ENCODE measurements at places on chromosomes 1 and 21. TPM values are rescaled to one million over a fixed set of nuclear protein-coding genes. Genes with fewer than 3 reads are reported as not detected.

GRCh38 chr1:19405761-19406487 lies 79.4 kb downstream of the CAPZB start:
- peak; percentile 90 for ATAC-seq

- peak; percentile 95 for ATAC-seq
Observed at GRCh38 chr1:26900001-26900814, at the start of gene GPATCH3. Gene GPATCH3 (minus strand): TSS chr1:26900467. CDS start chr1:26900442, 25 bp downstream.

DNA sequence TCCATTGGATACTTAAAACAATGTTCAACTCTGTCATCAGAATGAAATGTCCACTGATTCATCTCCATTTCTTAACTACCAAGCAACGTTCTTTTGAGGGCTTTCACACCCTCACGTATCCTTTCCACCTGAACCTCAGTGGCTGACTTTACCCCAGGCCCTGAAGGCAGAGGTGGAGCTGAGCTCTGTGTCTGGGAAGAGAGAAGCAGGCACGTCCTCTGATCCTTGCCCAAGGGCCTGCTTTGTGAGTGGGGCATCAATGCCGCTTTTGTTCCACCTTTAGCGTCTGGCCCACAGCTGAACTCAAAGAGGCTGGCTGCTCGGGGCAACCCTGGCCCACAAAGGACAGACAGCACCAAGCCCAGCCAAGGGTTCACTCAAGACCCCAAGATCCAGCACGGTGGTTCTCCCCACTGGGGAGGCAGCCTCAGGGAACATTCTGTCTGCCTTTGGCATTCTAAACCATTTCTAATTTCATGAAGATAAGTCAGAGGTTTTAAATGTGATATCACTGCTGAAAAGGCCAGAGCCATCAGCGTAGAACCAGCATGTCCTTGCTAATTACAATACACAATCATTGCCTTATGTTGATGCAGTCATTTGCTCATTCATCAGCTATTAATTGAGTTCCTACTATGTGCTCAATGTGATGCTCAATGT lies 126.0 kb upstream of the UBE2U start:
- no peak for ATAC-seq

The FCGR1A gene
- 0.96 TPM for total RNA-seq

DNA sequence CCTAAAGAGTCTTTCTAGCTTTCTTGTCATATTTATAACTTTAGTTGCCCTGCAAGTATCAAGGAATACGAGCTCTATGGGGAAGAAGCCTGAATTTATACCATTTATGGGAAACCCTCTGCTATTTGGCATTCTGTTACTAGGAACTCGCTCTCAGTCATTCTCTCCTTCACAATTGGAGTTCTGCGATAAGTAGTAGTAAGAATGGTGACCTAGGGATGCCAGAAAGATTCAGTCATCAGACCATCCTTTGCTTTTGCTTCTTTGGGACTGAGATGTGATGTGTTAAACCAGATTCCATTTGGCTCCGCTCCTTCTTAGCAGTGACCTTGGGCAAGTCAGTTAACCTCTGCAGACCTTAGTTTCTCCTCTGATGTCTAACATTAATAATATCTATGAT lies 256.5 kb downstream of the FGGY start:
- no peak for ATAC-seq

DNA sequence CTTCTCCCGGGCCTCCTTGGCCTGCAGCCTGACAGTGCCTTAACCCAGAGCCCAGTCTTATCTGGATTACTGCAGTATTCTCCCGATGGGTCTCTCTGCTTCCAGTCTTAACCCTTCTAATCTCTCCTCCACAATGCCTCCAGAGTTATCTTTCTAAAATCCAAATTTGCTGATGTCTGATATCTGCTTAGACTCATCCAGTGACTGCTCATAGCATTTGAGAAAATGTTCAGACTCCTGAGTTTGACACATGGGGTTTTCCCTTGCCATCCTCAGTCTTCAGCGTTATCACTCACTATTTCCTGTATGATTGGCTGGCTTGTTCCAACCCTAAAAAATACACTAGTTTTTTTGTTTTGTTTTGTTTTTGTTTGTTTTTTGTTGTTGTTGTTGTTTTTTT lies 102.0 kb downstream of the FMN2 start:
- no peak for ATAC-seq

The LEPROT gene
- total RNA-seq: 29.6 TPM

The SMPDL3B gene
- total RNA-seq: 0.25 TPM

DNA sequence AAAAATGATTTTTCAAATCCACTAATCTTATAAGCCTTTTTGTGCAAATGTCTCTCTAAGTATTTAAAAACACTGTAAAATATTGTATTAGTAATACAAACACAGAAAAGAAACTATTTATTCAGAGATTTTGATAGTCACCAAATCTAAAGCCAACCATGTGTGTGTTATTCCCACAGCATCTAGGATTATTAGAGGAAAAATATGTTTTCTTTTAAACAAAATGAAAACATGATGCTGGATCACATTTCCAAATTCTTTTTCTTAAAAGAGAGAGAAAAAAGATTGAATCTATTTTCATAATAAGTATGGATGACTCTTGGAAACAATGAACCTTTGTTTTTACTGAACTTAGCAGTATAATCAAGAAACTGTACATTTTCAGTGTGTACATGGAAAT lies 25.3 kb downstream of the COLGALT2 start:
- no peak for ATAC-seq

GRCh38 chr21:38911484-38912101 lies 105.9 kb downstream of the ETS2 start:
- no peak for ATAC-seq

DNA sequence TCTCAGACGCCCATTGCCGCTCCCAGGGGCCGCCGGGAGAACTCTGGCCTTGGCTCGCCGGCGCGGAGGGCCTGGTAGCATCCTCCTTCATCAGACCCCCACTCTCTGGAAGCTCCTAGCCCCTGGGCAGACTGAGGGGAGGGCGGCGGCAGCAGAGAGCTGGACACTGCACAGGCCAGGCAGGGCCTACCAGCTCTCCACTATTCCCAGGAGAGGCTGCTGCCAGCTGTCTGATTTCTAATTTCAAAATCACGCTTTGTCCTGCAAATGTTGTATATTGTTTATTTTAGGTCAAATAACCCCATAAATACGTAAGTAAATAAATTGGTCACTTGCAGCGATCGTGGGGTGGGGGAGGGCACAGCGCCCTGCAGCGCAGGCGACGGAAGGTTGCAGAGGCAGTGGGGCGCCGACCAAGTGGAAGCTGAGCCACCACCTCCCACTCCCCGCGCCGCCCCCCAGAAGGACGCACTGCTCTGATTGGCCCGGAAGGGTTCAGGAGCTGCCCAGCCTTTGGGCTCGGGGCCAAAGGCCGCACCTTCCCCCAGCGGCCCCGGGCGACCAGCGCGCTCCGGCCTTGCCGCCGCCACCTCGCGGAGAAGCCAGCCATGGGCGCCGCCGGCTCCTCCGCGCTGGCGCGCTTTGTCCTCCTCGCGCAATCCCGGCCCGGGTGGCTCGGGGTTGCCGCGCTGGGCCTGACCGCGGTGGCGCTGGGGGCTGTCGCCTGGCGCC lies at the start of gene MTARC1:
Gene MTARC1 (plus strand): TSS at position 577 of the 732 bp plus-strand sequence. CDS start 32 bp downstream, at position 609.
- ATAC-seq: peak; percentile 96

DNA sequence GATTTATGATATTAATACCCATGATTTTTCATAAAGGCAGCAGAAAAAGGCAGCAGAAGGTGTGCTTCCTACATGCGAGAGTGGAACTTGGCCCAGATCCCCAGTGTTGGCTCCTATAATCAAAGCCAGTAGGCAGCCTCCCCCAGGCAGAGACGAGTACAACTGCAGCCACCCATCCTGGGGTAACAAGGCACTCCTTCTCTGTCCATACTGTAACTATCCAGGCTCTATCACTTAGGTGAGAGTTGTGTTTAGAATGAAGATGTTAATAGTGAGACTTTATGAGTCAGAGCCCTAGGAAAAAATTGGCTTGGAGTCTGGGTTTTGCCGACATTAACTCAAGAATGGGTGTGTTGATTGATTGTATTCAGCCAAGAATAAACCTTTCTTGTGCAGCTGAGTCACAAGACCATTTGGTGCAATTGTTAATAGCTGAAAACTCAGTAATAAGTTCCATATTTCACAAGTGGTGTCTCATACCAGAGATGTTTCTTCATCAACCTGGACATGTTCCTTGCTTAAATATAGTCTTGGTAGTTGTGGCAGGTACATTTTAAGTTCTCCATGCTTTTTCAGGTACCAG lies 322.3 kb downstream of the DUSP10 start:
- no peak for ATAC-seq

DNA sequence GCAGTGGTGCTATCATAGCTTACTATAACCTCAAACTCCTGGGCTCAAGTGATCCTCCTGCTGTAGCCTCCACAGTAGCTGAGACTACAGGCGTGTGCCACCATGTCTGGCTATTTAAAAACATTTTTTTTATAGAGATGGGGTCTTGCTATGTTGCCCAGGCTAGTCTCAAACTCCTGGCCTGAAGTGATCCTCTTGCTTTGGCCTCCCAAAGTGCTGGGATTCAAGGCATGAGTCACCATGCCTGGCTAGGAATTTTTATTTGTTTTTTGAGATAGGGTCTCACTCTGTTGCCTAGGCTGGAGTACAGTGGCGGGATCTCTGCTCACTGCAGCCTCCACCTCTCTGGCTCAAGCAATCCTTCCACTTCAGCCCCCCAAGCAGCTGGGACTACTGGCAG lies 8.8 kb upstream of the RABGAP1L start:
- ATAC-seq: no peak

- no peak for ATAC-seq
Observed at GRCh38 chr1:64601207-64601606, 131.3 kb downstream of the CACHD1 start.

- peak; percentile 82 for ATAC-seq
Observed at GRCh38 chr1:227934476-227935313, 13.0 kb downstream of the WNT9A start.

DNA sequence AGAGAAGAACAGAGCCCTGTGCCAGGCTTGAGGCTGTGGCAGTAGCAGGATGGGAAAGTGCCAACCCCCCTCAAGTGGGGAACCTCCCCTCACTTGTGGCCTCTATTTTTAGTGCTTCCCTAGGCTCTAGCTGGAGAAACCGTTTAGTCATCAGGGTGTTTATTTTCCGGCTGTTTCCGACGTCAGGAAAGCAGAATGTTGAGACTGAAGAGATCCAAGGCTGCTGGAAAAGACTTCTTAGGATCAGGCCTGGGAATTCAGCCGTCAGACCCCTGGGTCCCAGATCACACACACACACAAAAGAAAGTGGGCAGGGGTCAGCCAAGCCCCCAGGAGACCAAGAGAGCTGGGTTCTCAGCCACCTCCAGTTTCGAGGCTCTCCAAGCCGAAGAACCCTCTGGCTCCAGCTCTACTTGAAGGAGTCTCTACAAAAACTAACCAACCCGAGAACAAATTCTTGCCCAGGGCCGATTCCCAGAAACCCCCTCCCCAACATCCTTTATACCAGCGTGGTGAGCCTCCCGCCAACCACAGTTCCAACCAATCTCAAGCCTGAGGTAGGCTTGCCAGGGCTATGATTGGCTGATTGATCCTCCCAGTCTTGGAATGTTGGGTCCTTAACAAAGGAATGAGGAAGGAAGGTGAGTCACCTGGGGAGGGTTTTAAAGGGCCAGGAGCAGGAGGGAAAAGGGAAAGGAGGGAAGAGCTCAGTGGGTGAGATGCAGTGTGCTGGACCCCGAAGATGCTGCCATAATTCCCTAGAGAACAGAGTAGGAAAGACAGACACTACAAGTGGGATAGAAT lies 2.5 kb upstream of the MEF2D start:
- no peak for ATAC-seq

The LCE2A gene
- not detected for total RNA-seq

GRCh38 chr1:162279136-162279498 lies 97.5 kb downstream of the SPATA46 start:
- peak; percentile 94 for ATAC-seq

The PADI3 gene
- total RNA-seq: not detected

The TNN gene
- total RNA-seq: not detected

DNA sequence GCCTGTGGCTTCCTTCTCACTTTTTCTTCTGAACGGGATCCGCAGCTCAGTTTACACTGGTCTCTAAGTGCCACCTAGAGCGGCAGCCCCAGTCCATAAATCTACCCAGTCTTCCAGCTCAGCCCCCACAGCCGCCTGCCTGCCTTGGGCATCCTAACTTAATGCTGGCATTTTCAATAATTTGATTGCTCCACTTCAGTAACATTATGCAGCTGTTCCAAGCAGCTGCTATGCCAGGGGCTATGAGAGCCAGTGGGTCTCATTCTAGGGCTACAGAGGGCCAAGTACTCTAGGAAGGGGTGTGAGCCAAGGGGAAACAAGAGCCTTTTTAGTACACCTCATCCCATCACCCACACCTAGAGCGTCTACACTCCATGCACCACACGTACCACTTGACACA lies 48.4 kb upstream of the COA6 start:
- no peak for ATAC-seq

The CLCA4 gene
- not detected for total RNA-seq

DNA sequence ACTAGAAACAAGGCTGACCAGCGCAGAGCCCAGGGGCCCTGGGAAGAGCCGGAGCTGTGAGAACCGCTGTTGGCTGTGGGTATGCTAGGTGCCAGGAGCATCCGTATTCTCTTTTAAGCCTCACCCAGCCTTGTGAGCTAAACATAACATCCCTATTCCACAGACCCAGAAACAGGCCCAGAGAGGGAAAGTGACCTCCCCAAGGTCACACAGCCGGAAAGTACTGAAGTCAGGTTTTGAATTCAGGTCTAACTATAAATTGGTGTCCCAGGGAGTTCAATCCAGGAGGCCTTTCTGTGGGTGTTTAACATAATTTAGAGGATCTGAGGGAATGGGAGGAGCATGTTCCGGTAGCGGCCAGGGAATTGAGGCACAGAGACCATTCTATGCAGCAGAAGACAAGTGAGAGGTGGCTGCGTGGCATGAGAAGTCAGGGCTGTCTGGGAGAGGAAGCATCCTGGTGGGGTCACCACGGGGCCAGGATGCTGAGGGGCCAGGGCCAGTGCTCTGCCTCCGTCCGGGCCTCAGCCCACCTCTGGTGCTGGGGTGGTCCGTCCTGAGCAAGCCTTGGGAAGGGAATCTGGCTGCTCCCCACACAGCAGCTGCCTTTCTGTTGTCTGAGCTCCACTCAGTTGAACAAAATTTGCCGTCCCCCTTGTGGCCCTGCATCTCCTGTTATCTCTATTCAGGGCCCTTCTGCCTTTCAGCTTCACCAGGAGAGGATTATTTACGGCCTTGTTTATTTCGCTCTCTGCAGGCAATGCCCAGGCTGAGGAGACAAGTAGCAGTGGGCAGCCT lies 338.8 kb upstream of the VAMP3 start:
- peak; percentile 84 for ATAC-seq

The LCE1F gene
- total RNA-seq: not detected

- ATAC-seq: no peak
Observed at GRCh38 chr1:201305815-201306214, 22.5 kb downstream of the PKP1 start.

GRCh38 chr21:29104239-29104708 lies 26.2 kb upstream of the MAP3K7CL start:
- ATAC-seq: no peak

- no peak for ATAC-seq
Observed at GRCh38 chr1:92854101-92854785, 22.4 kb downstream of the RPL5 start.

The LAMTOR2 gene
- total RNA-seq: 99.5 TPM

The MYOM3 gene
- total RNA-seq: 0.38 TPM

- ATAC-seq: no peak
Observed at GRCh38 chr1:156772728-156773497, 5.6 kb downstream of the PRCC start.

The ANGPTL1 gene
- total RNA-seq: 1.4 TPM
